ENCODE measurements at places on chromosomes 7 and 10. TPM values are rescaled to one million over a fixed set of nuclear protein-coding genes. Genes with fewer than 3 reads are reported as not detected.

DNA sequence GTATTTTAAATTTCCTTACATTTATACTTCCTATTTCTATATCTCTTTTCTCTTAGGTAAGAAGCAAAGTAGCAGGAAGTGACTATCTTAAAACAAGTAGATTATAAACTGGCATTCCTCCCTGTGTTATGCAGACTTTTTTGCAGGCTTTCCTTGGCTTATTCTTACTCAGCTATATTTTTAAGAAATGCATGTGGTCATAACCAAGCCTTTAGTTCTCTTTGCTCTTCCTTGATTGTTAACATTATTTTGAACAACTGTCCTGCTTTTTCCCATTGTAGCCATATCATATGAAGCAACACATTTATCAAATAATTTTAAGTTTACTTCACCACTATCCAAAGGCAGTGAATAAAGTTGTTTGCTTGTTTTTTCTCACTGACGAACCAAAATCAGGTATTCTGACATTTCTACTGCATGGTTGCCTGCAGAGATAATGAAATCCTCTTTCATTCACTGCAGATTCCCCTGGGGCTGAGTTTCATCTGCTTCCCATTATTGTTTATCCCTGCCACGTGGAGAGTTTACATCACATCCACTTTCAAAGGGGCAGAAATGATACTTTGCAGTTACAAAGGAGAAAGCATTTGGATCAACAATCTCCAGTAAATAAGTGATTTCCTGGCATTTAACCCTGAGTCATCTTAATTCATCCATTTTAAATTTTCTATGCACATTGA is 389.9 kb upstream of the SEMA3C start:
- no peak for DNase-seq

DNA sequence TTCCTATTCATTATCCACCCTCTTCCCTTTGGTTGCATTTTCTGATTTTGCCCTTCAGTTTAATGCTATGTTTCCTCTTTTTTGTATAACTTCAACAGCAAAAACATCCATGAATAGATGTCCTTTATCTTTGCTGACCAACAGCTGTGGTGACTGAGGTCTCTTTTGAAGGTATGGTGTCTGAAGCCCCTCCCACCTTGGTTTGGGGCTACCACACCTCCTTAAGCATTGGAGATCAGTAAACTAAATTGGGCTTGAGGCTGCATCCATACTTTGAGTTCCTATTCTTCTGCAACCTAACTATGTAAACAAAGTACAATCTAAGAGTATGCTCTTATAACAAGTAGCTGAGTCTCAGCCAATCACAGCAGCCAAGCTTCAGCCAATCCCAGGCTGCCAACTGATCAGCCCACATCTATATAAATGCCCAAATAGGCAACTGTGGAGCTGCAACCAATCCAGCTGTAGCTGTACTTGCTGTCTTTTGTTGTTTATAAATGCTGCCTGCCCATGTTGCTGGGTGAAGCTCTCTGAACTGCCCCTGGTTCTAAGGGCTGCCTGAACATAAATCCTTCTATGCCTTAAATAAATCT is 69.4 kb upstream of the PDLIM1 start:
- no peak for DNase-seq

DNA sequence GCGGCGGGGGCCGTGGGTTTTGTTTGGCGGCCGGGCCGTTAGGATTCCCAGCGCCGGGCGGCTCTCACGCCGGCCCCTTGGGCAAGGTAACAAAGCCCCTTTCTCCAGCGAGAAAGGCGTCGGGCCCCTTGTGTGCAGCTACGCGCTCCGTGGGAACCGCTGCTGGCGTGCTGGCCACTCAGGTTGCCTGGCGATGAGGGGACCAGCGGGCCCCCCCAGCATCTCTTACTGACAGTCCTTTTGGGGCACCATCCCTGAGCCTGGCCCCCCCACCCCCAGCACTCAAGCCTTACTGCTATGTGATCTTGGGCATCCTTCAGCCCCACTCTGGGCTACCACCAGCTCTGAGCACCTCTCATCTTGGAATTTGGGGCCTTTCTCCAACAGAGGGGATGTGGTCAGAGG is 1.8 kb downstream of the LFNG start:
- DNase-seq, result no peak

DNA sequence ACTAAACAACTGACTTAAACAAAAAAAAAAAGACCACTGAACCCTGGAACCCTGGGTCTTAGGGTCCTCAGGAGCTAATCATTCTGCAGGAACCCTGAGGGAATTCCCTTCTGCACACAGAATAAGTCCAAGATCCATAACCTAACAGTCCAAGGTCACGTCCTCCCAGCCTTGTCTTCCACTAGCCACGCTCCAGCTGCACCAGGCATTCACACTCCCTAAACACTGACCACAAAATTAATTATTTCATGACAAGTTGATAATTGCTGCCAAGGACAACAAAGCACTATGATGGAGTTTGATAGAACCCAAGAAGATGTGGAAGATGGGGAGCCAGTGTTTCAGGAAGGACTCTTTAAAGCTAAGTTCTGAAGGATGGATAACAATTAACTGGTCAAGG is 130.6 kb downstream of the SH3PXD2A start:
- no peak for DNase-seq

DNA sequence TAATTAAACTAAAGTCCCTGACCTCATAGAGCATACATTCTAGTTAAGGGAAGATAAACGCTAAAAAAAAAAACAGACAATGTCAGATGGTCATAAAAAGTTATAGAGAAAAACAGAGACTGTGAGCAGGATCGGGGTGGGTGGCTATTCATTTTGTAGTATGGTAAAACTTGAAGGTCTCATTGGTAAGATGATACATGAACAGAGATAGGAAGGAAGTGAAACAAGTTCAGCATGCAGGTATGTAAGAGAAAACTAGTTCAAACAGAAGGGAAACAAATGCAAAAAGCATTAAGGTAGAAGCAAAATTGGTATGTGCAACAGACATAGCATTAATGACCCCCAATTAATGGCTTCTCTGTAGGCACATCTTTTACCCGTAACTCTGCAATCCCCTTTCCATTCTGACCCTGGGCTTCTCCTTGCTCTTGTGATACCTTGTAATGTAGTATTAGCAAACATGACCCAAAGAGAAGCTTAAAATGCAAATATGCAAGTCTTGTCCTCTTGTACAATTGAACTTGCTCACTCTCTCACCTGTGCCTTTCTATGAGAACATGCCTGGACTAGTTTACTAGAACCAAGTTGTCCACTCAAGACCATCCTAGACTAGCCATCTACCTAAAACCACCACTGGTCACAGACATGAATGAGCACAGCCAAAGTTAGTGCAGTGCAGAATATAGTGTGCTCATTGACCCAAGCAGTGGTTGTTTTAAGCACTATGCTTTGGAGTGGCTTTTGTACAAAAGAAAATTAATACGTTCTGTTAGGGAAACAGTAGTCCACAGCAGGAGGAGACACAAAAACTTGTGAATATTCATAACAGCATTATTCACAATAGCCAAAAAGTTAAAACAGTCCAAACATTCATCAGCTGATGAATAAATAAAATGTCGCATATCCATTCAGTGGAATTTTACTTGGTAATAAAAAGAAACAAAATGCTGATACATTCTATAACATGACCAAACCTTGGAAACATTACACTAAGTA is 57.0 kb downstream of the BRAF start:
- DNase-seq, result no peak

The STEAP1B gene
- total RNA-seq, result 0.27 TPM

- no peak for DNase-seq
Observed at GRCh38 chr7:77580762-77581350, 43.8 kb downstream of the PTPN12 start.

DNA sequence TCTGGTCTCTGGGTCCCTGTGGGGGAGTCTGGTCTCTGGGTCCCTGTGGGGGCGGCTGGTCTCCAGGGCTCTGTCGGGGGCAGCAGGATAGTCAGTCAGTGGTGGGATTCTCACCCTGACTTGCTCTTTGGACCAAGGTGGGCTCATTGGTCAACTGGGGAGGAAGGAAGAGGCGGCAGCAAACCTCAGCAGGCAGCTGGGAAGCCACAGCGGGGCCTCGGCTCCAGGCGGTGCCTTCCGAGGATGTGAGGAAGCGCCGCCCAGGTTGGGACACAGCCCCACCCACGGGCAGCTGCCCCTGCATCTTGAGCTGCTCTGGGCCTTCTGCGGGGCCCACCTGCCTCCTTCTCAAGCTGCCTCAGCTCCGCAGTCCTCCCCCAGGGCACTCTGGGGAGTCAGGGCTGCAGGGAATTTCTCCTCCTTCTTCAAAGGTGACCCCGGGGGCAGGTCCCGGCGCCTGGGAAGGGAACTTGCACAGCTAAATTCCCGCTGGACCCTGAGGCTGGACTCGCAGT is 20.4 kb upstream of the KNDC1 start:
- DNase-seq, result no peak

DNA sequence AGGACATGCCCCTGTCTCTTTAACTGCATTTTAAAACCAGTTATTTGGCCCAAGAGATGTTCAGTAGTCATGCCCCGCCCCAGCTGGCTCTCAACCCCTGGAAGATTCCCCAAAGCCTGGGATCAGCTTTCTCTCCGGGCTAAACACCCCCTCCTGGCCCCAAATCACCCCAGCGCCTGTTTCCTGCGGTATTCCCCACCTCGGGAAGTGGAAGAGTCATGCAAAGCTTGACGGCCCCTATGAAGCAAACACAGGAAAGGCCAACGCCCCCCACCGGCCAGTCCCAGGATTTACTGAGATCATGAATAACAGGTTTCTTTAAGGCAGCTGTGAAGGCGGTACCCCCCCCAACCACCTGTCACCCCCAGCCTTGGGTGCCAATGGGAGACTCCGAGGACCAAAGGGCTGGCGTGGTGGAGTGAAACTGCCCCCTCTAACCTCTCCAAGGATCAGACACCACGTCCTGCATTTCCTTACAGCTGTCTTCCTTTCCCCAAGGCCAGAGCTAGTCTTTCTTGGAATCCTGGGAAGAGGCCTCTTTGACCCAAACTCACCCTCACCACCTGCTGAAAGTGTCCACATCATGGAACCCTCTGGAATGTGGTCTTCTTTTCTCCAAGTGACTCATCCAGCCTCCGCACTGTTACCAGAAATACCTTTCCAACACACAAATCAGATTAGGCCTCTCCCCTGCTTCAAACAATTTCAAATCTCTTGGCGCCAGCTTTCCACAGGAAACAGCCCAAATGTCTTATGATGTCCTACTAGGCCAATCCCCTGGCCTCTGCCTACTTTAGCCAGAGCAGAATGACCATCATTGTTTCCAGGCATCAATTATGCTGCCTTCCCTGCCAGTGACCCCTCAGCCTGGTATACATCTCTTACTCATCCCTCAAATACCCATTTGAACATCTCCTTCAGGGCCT is 301.5 kb downstream of the ZEB1 start:
- no peak for DNase-seq

The GSTO2 gene
- total RNA-seq, result 115 TPM

GRCh38 chr10:97759158-97759887 is 12.5 kb downstream of the SFRP5 start:
- peak; percentile 48 for DNase-seq

GRCh38 chr7:2631946-2632732 is at the start of gene TTYH3:
TSS of gene TTYH3 (plus strand) at chr7:2631986. CDS start at chr7:2632156, 170 bp downstream.
- DNase-seq, result no peak

GRCh38 chr7:92884218-92884617 is 47.8 kb upstream of the CDK6 start:
- no peak for DNase-seq

- DNase-seq, result no peak
Observed at GRCh38 chr7:31991846-31992245, 78.4 kb downstream of the PDE1C start.

DNA sequence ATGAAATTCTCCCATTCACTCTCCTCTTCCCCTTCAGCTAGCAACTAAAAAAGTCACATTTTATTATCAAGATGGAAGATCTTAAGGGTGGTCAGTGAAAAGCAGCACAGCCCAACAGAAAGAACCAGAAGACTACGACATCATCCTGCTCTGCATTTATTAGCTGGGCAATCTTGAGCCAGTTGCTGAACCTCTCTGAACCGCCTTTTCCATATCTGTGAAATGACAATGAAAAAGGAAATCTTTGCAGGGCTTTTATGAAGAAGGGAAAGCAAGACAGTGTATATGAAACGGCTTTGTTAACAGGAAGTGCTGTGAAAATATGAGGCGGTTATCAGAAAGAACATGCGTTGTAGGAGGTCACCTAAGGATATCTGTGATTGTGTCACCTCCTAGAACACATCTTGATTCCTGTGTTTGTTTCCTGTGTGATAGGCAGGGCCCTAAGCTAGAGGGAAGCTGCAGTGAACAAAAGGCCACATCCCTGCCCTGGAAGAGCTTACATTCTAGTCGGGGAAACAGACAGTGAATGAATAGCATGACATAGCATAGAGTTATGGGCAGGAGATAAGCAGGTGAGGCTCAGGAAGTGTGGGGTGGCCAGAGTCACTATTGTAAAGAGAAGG is 36.0 kb upstream of the KCNMA1 start:
- no peak for DNase-seq

- DNase-seq, result no peak
Observed at GRCh38 chr10:97063271-97063982, 122.3 kb downstream of the SLIT1 start.

DNA sequence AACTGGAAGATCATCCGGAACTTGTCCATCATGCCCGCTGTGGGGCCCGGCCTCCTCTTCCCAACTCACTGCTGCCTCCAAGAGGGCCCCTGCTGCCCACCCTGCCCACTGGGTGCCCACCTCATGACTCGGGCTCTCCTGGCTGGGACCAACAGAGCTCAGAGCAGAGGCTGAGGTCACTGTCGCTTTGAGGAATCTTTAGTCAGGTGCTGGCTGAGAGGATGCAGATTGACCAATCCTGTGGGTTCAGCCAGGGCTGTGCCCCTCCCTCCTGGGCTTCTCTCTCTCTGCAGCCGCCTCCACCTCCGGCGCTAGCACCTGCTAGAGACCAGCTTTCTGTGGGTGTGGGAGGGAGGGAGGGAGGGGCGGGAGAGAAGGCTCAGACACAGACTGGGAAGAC is at the start of gene CALHM1:
TSS of gene CALHM1 (minus strand) at position 181 of the 400 bp plus-strand sequence. CDS start at position 32, 149 bp downstream.
- DNase-seq, result no peak

DNA sequence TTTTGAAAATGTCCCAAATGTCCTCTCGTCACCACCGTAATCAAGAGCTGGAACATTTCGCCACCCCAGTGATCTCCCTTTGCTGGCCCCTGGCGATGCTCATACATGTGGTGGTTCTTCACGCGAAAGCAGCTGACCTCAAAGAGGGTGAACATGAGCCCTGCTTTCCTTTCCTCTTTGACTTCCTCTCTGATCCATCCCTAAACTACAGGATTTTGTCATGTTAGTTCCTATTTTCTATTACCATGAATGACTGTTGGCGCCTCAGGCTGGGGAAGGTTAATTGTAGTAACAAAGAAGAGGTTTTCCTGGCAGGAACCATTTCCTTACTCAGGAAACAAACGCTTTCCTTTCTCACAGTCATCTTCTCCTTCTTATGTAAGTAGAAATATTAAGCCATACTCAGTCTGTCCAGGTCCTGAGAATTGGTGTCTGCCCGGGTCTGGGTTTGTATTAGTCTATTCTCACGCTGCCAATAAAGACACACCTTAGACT is 114.5 kb downstream of the INSYN2A start:
- no peak for DNase-seq

DNA sequence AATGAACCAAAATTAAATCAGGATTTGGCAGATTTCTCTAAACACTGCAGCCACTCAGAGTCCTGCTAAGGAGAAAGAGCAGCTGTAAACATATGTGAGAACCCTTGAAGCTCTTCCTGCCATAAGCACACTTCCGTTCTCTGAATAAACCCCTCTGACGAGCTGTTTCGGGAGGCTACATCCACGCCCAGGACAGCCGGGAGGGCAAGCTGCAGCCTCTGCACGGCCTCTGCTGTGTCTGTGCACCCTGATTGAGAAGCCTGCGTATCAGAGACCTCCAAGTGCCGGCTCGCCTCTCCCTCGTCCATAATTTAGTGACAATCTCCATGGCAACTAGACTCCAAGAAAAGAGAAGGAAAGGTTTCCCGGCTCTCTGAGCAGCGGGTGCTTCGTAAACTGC is 114.4 kb downstream of the PTPRN2 start:
- no peak for DNase-seq

The RAMP3 gene
- not detected for total RNA-seq

- DNase-seq, result no peak
Observed at GRCh38 chr10:125536236-125536635, 146.7 kb downstream of the TEX36 start.
